ENCODE measurements at places on chromosomes 16 and 17.

DNA sequence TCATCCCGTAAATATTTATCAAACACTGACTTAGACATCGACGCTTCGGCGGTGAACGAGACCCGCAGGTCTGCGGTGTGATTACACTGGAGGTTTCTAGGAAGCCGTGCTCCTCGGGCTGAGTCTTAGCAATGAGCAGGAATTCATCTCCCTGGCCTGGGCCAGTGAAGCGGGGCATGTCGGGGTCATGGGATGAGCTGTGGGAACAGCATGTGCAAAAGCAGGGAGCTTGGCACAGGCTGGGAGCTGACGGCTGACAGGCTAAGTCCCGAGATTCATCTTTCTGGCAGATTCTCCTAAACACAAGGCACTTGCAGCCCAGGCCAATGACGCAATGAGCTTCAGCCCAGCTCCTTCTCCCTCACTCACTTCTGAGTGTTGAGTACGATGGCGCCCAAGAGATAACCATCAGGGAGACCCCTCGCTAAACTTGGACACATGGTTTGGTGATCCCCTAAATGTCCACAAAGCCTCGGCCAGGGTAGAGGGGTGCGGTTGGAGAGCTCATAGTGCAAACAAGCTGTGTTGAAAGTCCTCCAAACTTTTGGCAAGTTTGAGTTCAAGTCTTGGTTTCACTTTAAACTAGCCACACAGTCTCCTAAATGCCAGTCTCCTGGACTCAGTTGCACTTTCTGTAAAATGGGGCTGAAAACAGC, 12.8 kb downstream of the CRISPLD2 start:
- no peak for DNase-seq

GRCh38 chr17:49565948-49566491, 9.7 kb upstream of the NXPH3 start:
- no peak for DNase-seq

- no peak for DNase-seq
Observed at GRCh38 chr16:69830146-69830533, 68.0 kb downstream of the WWP2 start.

- DNase-seq = no peak
Observed at GRCh38 chr17:20202141-20202621, 193.0 kb downstream of the SPECC1 start.

DNA sequence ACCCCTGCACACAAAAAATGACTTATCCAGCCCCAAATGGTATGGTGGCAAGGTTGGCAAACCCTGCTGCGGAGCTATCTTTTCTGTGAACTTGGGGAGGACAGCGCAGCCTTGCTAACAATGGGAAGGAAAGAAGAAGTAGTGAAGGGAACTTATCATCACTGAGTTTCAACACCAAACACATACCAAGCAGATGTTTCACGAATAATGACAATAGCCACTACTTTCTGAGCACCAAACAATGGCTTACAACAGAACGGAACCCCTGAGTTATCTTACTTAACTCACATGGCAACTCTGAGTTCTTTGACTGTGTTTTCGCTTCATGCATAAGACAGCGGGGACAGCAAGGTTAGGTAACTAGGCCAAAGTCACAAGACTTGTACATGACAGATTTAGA, 148.9 kb downstream of the XYLT1 start:
- DNase-seq = peak; percentile 92

DNA sequence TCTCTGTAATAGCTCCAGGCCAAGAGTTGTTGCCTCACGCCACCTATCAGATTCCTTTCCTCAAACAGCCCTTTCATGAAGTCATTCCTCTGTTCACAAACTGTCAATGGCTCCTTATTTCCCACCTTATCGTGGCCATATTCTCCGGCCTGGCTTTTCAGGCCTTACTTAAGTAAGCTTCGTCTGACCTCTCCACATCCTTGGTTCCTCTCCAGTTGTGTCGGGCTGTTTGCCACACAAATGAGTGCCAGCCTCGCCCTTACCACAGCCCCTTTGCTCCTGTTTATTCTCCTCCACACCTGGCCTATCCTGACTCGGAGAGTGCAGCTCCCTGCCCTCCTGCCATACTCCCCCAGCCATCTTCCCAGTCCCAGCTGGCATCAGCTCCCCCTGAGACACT, 2.0 kb downstream of the TP53I13 start:
- DNase-seq = no peak

All from SIG-M5 (cell line).